ENCODE measurements at places on chromosomes 7 and 10.

GRCh38 chr10:46218921-46219320 is 67.9 kb upstream of the ANTXRL start:
- H3K27ac ChIP-seq: no peak overlapping the region
- no peak overlapping the region for H3K4me3 ChIP-seq
- H3K36me3 ChIP-seq: no peaks in the 10 kb centered on the region
- H3K27me3 ChIP-seq: no peaks in the 10 kb centered on the region
- H3K4me1 ChIP-seq: no peaks in the 10 kb centered on the region
- no peak for DNase-seq

DNA sequence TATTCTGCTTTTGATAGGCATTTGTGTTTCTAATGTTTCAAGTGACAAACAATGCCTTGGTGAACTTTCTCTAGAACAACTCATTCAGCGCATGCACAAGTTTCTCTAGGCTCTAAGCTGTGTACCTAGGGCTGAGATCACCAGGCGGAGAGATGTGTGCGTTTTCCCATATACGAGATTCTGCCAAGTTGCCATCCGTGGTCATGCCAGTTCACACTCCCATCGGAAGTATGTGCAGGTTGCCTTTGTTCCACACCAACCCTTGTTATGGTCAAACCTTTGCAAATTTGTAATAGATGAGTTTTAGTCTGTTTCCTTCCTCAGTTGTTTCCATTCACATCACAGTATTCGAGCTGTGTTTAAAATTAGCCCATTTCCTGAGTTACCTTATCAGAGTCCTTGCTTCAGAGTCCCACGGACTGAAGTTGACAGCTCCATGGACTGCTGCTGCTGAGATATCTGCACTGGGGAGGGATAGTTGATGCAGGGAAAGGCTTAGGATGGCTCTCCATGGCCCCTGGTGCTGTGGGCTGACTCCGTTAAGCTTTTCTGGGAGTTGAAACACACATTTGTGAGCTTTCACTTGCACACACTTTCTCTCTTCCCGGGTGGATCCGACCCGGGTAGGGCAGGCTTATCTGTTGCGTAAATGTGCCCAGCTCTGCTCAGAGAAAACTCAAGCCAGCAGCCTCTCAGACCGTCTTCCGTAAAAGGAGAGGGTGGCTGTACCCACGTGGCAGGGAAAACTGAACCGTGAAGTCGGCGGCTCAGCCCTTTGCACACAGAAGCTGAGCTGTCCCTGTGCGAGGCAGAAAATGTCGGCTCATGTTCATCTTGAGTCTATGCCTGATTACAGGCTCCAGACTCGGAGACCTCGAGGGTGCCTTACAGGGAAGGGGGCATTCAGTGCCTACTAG is 49.4 kb downstream of the HK1 start:
- no peaks in the 10 kb centered on the region for H3K36me3 ChIP-seq
- peaks cover 15% of the 10 kb centered on the region for H3K4me1 ChIP-seq
- no peak overlapping the region for H3K4me3 ChIP-seq
- no peaks in the 10 kb centered on the region for H3K27me3 ChIP-seq
- DNase-seq: peak; percentile 92

DNA sequence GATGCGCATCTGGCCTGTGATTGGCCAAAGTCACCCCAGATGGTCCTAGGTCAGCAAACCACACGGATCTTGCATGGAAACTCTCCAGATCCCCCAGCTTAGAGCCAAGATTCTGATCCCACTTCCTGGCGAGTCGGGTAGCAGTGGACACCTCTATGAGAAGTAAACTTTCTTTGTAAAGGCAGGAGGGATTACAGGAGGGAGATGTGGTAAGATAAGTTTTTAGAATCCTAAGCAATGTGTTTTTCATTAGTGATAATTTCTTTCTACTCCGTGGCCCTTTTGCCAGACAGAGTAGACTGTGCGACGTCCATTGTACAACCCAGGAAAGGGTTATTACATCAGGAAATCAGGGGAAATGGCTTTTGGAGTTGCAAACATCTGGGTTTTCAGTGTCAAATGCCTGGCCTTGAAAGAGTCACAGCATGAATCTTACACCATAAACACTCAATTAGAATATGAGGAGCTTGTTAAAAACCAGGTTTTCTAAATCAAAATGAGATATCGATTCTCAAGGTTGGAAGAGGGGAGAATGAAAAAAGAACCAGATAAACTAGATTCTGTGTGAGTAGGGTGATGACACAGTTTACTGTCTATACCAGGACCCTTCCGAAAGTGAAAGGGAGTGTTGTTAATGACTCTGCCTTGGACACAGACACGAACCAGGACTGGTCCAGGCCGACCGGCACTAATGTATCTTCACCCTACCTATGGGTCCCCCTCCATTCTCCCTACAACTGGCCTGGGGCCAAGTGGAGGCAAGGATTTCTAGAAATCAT is 61.9 kb upstream of the WAC start:
- DNase-seq: no peak
- no peak overlapping the region for H3K27ac ChIP-seq
- no peaks in the 10 kb centered on the region for H3K4me1 ChIP-seq
- no peak overlapping the region for H3K4me3 ChIP-seq

GRCh38 chr10:100340948-100341847 is 5.8 kb upstream of the SCD start:
- DNase-seq: no peak
- H3K27me3 ChIP-seq: peaks cover 2% of the 10 kb centered on the region
- H3K27ac ChIP-seq: peak overlapping the region; percentile 63
- H3K4me1 ChIP-seq: peaks cover 6% of the 10 kb centered on the region
- H3K4me3 ChIP-seq: no peak overlapping the region
- no peaks in the 10 kb centered on the region for H3K36me3 ChIP-seq

DNA sequence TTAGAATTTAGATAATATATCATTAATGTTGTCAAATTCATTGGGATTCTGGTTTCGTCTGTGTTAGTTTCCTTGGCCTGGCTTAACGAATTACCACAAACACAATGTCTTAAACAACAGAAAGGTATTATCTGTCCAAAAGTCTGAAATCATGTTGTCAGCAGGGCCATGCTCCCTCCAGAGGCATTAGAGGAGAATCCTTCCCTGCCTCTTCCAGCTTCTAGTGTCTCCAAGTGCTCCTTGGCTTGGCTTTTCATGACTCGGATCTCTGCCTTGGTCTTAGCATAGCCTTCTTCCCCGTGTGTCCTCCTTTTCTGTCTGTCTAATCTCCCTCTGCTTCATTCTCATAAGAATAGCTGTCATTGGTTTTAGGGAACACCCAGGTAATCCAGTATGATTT is 482.5 kb downstream of the SEMA3D start:
- no peak overlapping the region for H3K4me3 ChIP-seq
- H3K27me3 ChIP-seq: no peaks in the 10 kb centered on the region
- H3K36me3 ChIP-seq: no peaks in the 10 kb centered on the region
- H3K27ac ChIP-seq: no peak overlapping the region

DNA sequence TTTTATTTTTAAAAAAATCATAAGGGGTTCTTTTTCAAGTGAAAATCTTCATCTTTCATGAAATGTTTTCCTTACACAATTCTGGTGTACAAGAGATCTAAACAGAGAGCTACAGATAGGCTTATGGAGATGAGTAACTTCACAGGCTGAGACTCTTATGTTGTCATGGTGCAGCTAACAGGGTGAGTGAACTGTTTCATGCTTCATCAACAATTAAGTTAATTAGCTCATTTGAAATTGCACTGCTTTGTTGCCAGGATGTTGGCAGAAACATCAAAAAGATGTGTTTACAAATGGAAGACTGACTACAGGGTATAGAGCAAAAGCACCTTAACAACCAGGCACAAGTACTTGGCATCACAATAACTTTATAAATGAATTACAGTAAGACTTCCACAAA is 230.8 kb downstream of the FOXP2 start:
- H3K4me3 ChIP-seq: no peak overlapping the region
- DNase-seq: no peak
- H3K27ac ChIP-seq: no peak overlapping the region
- H3K27me3 ChIP-seq: no peaks in the 10 kb centered on the region
- H3K4me1 ChIP-seq: no peaks in the 10 kb centered on the region

DNA sequence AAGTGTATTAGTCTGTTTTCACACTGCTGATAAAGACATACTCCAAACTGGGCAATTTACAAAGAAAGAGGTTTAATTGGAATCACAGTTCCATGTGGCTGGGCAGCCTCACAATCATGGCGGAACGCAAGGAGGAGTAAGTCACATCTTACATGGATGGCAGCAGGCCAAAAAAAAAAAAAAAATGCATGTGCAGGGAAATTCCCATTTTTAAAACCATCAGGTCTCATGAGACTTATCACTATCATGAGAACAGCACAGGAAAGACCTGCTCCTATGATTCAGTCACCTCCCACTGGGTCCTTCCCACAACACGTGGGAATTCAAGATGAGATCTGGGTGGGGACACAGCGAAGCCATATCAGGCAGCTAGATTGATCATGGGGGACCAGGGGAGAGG is 136.8 kb downstream of the EXOC4 start:
- no peak overlapping the region for H3K4me3 ChIP-seq
- H3K4me1 ChIP-seq: no peaks in the 10 kb centered on the region
- no peak for DNase-seq
- H3K27me3 ChIP-seq: no peaks in the 10 kb centered on the region
- H3K36me3 ChIP-seq: no peaks in the 10 kb centered on the region
